ENCODE measurements at places on chromosomes 16 and 17.
A peak's percentile ranks its signal among the peaks of the same experiment; 100 is the strongest.

GRCh38 chr17:78278139-78278741, 46.8 kb downstream of the TMEM235 start:
- peak; percentile 10 for DNase-seq

GRCh38 chr17:78383725-78384471, 5.4 kb downstream of the PGS1 start:
- no peak for DNase-seq

DNA sequence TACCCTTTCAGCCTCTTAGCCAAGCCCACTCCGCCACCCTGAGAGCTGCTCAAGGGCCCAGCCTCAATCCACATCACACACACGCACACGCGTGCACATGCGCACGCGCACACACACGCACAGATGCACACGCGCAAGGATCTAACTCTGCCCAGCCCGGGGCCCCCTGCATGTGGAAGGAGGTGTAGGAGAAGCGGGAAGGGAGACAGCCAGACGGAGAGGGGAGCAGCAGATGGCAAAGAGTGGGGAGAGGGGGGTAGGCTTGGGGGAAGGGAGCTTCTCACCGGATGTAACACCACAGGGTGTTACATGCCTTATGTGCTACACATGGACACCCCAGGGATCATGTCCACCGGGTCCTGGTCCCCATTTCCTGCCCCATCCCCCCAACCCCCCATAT, 15.3 kb downstream of the DLG4 start:
- DNase-seq = no peak

GRCh38 chr17:81831957-81832607, 1.0 kb downstream of the MCRIP1 start:
- DNase-seq = no peak

GRCh38 chr16:28617874-28618273, 8.0 kb upstream of the SULT1A1 start:
- no peak for DNase-seq

GRCh38 chr17:79929257-79930061, 90.2 kb upstream of the CBX4 start:
- DNase-seq = no peak

DNA sequence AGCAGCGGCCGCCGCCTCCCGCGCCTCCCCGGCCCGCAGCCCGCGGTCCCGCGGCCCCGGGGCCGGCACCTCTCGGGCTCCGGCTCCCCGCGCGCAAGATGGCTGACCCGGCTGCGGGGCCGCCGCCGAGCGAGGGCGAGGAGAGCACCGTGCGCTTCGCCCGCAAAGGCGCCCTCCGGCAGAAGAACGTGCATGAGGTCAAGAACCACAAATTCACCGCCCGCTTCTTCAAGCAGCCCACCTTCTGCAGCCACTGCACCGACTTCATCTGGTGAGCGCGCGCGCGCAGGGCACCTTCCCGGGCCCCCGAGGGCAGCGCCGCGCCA, 258 bp downstream of the PRKCB start:
- DNase-seq = no peak

DNA sequence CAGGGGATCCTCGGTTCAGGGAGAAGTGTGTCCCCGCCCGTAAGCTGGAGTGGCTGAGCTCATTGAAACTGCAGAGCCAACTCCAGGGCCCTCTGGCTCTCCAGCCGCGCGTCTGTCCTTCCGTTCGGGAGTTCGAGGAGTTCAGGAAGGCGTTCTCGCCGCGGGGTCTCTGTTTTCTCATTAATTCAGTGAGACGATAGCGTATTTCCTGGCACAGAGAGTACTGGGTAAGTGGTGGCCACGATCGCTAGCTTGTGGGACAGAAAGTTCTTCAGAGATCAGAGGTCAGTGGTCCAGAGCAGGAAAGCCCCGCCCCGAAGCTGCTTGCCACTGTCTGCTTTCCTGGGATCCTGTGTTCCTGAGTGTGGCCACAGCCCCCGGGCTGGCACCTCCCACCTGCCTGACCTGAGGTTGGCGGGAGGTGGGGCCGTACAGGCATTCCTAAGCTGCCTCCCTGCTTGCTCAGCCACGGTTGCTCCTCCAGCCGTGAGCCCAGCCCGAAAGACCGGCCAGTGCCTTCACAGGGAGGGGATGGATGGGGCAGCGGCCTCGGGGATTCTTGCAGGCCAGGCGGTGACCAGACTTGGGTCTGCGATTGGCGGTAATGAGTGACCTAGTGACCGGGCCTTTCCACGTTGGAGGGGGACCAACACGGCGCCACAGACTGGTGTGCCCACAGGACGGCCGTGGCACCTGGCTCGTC, 8.9 kb downstream of the BAIAP2 start:
- no peak for DNase-seq

GRCh38 chr17:42202696-42203095, 8.4 kb upstream of the GHDC start:
- no peak for DNase-seq

- DNase-seq = no peak
Observed at GRCh38 chr16:56505181-56505580, 14.6 kb downstream of the BBS2 start.

DNA sequence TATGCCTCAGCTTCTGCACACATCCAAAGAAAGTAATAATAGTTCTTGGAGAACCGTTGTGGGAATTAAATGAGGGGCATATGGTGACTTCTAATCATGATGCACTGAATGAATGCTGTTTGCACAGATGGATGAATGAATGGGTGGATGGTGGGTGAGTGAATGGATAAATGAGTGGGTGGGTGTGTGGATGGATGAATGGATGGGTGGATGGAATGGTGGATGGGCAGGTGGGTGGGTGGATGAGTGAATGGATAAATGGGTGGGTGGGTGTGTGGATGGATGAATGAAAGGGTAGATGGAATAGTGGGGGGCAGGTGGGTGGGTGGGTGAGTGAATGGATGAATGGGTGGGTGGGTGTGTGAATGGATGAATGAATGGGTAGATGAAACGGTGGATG, 44.9 kb upstream of the FOXF1 start:
- DNase-seq = no peak

GRCh38 chr16:58114827-58115825, 14.1 kb downstream of the CFAP20 start:
- no peak for DNase-seq

GRCh38 chr17:61122326-61122913, 277.2 kb upstream of the TBX2 start:
- no peak for DNase-seq

DNA sequence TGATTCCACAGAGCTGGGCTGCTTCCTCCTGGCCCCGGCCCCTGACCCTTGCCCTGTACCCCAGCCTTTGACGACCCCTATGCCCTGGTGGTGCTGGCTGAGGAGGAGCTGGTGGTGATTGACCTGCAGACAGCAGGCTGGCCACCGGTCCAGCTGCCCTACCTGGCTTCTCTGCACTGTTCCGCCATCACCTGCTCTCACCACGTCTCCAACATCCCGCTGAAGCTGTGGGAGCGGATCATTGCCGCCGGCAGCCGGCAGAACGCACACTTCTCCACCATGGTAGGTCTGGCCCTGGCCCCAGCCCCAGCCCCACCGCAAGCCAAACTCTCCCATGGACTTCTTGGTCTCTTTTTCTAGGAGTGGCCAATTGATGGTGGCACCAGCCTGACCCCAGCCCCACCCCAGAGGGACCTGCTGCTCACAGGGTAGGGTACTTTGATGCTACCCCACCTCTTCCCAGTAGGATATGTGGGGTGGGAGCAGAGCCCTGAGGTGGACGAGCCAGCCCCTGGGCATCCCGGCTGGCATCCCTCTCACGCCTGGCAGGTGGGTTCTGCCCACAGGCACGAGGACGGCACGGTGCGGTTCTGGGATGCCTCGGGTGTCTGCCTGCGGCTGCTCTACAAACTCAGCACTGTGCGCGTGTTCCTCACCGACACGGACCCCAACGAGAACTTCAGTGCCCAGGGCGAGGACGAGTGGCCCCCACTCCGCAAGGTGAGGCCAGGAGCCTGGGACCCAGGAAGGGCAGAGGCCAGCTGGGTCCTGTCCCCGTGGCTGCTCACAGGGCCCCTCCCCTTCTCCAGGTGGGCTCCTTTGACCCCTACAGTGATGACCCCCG, 19.0 kb upstream of the MYO15B start:
- no peak for DNase-seq

DNA sequence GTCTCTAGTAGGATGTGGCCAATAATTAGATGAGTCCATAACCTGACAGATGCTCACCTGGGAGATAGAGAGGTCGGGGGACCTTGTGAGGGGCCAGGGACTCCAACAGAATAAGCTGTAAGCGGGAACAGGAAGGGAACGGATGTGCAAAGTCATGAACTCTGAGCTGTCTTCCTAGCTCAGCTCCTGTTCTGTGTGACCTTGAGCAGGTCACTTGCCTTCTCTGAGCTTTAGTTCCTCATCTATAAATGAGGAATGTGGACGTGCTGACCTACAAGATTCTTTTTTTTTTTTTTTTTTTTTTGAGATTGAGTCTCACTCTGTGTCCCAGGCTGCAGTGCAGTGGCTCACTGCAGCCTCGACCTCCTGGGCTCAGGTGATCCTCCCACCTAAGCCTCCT, 58.9 kb downstream of the AKAP1 start:
- DNase-seq = no peak

- DNase-seq = no peak
Observed at GRCh38 chr17:29956225-29956624, 14.8 kb downstream of the EFCAB5 start.

DNA sequence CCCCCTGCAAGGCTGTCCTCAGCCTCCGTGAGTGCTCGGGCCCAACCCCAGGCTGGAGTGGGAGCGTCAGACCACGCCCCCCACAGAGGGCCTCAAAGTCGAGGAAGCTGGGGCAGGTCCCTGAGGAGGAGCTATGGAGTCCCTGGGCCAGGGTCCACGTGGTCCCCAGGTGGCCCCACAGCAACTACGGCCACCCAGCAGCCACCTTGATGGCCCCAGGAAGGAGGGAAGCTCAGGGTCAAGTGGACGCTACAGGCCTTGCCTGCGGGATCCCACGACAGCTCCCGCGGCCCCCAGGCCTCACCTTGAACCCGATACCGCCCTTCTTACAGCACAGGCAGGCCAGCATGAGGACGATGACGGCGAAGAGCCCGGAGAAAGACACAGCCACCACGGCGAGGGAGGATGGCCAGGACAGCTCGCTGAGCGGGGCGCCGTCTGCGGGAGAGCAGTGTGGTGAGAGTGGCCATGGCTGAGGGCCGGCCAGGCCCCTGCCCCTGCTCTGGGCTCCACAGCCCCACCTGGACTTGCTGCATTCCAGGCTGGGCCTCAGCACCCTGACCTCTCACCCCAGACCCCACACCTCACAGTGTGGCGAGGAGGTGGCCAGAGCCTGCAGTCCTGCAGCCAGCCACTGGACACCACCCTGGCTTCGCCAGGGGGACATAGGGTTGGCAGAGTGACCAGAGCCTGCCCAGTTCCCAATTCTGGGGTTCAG, 31.1 kb upstream of the PVALEF start:
- DNase-seq = no peak

DNA sequence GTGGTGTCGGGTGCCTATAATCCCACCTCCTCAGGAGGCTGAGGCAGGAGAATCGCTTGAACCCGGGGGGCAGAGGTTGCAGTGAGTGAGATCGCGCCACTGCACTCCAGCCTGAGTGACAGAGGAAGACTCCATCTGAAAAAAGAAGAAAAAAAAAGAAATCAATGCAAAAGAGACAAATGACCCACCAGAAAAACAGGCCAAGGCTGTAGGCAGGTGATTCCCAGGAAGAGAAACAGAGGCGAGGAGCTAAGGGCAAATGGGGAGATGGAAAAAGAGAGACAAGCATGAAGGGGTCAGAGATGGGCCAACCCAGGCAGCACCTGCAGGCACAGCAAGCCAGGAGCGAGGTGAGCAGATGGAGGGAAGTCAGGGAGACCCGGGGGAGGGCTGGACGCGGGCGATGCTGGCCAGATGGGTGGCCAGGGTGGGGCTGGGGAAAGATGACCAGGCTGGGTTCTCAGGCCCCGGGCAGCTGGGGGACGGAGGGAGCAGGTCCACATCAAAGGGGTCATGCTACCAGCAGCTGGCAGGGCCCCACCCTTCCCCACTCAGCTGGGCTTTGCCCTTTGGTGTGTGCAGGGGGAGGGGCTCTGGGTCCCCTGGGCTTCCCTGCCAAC, 25.5 kb downstream of the MYBBP1A start:
- no peak for DNase-seq

- no peak for DNase-seq
Observed at GRCh38 chr17:4537451-4538235, 17.5 kb downstream of the MYBBP1A start.

DNA sequence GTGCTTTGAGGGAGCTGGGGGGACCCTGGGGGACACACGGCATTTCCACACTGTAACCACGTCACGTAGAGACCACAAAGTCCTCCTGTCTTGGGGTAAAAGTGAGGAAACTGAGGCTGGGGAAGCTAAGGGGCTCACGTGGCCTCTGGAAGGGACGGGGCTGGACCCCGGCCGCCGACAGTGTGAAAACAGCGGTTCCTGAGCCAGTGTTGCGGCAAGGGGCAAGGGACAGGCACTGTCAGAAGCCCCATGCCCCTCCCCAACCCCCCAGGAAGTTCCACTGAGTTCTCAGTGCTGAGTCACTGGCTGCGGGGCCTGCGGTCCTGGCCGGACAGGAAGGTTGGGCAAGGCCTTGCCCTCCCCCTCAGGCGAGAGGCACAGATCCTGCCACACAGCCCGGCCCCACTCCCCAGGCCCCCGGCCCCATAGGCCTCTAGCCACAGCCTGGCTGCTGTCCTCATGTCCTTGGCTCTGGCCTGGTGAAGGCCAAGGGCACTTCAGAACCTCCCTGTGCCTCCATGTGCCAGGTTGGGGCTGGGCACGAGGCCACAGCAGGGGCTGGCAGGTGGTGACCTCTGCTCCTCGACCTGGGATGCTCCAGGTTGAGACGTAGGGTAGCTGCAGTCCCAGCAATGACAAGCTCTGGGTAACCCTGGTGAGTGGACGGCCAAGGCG, 5.0 kb upstream of the CCDC57 start:
- no peak for DNase-seq

GRCh38 chr16:307691-308312, 24.8 kb downstream of the PDIA2 start:
- DNase-seq = no peak

DNA sequence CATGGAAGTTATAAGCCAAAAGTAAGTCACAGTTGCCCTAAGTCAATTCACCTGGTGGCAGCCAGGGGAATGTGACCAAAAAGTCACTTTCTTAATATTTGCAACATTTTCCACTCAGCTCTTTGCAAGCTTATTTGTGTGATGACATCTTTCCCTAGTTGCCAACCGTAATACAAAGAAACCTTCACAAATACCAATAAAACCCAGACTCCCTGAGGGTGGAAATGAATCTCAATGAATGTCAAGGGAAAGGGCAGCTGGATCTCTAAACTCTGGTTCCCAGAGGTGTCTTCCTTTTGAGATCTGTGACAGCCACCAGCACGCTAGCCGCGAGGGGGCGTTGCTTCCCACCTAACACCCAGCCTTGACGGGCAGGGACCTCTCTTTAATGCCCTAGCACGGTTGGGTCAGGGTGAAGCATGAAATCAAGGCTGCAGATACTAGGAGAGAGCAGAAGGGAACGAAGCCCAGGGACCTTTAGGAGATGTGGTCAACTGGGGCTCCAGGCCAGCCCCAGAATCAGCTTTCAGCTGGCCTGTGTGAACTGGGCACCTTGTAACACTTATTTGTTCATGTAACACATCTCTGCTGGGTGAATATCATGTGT, 82.2 kb downstream of the CMC2 start:
- no peak for DNase-seq

Data from NCI-H2029 treated with DMSO at 0.1 percent for 48 hours (cell line).